T-helper 2 cell (primary cell): ENCODE measurements at places on chromosomes 12 and 14.
A peak's percentile ranks its signal among the peaks of the same experiment; 100 is the strongest.

- DNase-seq: no peak
These were observed 5.6 kb downstream of the WASHC4 start for GRCh38 chr12:105113094-105113493.

DNA sequence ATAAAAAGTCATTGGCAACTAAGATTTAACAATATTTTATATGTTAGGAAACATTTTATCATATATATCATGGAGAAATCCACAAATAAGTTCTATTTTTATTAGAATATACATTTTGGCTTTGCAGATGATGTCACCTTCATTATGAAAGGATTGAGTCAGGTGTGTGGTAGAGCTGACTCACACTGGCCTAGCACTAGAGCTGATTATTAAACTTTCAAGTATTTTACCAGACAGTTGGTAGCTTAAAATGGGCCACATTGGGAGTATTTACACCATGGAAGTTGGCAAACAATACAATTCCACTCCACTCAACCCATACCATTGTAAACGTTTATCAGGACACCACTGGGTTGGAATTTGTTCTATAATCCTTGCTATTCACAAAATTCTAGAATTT, 1036.6 kb downstream of the TRHDE start:
- DNase-seq: no peak

- no peak for DNase-seq
These were observed 53.3 kb upstream of the LRRK2 start for GRCh38 chr12:40171501-40171900.

DNA sequence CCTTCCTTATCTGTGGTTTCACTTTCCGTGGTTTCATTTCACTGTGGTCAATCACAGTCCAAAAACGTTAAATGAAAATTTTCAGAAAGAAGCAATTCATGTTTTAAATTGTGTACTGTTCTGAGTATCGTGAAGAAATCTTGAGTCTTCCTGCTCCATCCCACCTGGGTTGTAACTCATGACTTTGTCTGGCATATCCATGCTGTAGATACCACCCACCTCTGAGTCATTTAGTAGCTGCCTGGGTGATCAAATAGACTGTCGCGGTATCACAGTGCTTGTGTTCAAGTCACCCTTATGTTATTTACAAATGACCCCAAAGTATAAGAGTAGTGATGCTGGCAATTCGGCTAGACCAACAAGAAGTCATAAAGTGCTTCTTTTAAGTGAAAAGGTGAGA, 521.2 kb downstream of the AACS start:
- DNase-seq: no peak

- no peak for DNase-seq
These were observed 391.9 kb upstream of the ATP2B1 start for GRCh38 chr12:90100579-90100978.

DNA sequence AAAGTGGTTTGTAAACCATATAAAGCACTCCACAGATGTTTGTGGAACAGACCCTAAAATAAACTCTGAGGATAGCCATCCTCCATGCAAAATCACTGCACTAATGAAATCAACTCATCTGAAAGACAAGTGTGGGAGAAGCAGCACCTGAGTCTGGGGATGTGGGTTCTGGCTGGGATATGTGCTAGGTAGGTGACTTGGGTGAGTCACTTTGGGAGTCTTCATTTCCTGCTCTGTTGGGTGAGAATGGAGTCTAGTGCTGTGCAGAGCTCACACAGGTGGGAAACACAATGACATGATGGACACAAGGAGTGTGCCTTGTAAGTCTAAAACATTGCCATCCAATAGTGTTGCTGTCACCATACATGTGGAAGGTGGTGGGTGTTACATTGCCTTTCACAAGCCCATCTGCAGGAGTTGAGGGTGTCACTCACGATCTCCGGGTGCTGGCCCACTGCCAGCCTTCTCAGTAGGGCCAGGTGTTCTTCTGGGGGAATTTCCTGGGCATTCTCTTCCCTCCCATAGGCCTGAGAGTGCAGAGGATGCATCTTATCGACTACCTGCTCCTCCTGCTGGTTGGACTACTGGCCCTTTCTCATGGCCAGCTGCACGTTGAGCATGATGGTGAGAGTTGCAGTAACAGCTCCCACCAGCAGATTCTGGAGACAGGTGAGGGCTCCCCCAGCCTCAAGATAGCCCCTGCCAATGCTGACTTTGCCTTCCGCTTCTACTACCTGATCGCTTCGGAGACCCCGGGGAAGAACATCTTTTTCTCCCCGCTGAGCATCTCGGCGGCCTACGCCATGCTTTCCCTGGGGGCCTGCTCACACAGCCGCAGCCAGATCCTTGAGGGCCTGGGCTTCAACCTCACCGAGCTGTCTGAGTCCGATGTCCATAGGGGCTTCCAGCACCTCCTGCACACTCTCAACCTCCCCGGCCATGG, 2.0 kb downstream of the SERPINA4 start:
- DNase-seq: no peak

- no peak for DNase-seq
These were observed 47.7 kb downstream of the GNG2 start for GRCh38 chr14:51908086-51908485.

DNA sequence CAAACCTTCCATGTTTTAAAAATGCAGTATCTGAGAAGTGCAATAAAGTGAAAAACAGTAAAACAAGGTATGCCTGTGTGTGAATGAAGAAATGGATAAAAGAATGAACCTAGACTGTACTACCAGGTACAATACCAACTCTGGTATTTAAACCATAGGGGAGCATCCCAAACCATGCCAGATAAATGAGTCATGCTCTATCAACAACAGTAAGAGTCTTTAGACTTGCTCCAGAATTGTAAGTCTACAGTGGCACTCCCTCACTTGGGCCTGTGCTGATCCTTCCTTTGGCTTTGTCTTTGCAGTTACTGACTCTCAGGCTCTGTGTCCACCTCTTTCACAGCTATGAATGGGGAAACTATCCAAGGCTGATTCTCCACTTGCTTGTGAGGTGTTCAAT, 38.1 kb downstream of the BBS10 start:
- DNase-seq: no peak

DNA sequence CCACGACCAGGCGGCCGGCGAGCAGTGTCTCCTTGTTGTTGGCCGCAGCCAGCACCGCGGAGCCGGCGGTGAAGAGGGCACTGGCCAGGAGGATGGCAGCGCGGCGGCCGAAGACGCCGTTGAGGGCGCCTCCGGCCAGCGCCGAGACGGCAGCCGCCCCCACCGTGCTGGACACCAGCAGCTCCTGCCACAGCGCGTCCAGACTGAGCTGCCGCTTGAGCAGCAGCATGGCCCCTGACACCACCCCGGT, 691 bp downstream of the SLC2A13 start:
- no peak for DNase-seq

GRCh38 chr12:19712041-19712440, 272.7 kb downstream of the AEBP2 start:
- DNase-seq: no peak

GRCh38 chr12:82728710-82729109, 42.0 kb downstream of the TMTC2 start:
- no peak for DNase-seq

GRCh38 chr14:56162476-56162875, 44.3 kb downstream of the PELI2 start:
- no peak for DNase-seq

DNA sequence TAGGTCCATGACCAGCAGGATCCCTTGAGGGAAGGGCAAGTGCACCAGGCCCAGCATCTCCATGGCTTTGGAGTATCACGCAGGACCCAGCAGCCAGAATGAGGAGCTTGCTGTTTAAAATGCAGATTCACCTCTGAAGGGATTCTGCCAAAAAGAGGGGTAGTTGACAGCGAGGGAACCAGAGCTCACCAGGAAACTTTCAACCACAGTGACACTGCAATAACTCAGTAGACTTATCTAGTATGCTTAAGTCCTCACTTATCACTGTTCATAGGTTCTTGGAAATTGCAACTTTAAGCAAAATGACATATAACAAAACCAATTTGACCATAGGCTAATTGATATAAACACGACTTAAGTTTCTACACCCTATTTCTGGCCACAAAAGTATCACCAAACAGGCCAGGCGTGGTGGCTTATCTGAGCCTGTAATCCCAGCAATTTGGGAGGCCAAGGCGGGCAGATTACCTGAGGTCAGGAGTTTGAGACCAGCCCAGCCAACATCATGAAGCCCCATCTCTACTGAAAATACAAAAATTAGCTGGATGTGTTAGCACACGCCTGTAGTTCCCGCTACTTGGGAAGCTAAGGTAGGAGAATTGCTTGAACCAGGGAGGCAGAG, 21.4 kb upstream of the CKAP4 start:
- no peak for DNase-seq

- DNase-seq: no peak
These were observed 5.0 kb downstream of the SLC39A5 start for GRCh38 chr12:56234746-56235436.

GRCh38 chr12:132872975-132873421, 14.4 kb downstream of the CHFR start:
- DNase-seq: no peak

- no peak for DNase-seq
These were observed 112.8 kb downstream of the DACT1 start for GRCh38 chr14:58750321-58751269.

GRCh38 chr14:98984719-98985041, 287.3 kb downstream of the BCL11B start:
- peak; percentile 50 for DNase-seq

DNA sequence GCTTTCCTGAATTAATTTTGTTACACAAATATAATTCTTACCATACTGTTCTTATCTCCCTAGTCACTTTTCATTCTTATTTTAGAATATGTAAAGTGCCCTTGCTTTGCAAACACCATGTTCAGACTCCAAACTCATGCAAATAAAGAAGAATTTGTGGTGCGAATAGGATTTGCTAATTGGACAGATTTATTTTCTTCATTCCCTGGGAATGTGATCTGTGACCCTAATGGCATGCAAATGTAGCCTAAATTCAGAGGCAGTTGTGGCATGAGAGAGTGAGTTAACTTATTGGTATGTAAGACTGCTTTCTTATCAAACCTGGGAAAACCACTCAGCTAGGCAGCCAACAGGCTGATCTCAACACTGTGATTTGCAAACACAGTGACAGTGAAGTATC, 10.0 kb downstream of the CAPZA3 start:
- no peak for DNase-seq

DNA sequence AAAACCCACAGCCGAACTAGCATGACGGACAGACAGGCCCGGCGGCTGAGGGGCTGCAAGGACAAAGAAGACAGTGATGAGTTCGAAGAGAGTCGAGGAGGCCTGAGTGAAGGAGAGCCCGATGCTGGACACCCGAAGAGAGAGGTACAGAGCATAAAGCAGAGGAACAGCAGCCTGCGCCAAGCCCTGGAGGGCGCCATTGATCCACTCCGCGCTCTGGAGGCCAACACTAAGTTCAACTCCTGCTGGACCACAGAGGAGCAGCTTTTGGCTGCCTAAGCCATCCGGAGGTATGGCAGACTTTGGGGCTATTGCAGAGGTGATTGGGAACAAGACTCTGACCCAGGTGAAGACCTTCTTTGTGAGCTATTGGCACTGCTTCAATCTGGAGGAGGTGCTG, 7.8 kb upstream of the PLXNC1 start:
- DNase-seq: peak; percentile 19

DNA sequence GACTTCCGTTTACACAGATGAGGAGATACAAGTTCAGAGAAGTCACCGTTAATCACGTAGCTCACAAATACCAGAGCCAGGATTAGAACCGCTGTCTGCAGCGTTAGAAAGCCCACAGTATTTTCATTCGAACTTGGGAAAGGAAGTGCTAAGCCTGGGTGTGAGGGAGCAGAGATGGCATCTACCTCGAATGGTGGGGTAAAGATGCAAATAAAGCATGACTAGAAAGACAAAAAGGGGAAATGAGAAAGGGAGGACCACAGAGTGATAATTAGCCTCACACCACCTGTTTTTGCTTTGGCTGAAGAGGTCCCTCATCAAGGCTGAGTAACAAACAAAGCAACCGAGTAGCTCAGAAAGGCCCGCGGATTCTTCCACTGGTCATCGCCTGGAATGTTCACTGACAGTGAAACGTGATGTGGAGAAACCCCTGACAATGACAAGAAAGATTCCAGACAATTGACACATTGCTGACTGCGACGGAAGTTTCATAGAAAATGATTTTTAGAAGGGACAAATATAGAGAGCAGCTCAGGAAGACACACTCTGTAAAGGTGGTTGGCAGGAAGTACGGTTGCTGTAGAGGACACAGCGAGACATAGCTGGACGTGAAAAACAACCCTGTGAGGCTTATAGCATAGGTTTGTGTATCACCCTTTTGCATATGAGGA, 31.5 kb upstream of the BHLHE41 start:
- DNase-seq: no peak

- DNase-seq: no peak
These were observed 163.7 kb downstream of the IPO8 start for GRCh38 chr12:30531731-30532678.

DNA sequence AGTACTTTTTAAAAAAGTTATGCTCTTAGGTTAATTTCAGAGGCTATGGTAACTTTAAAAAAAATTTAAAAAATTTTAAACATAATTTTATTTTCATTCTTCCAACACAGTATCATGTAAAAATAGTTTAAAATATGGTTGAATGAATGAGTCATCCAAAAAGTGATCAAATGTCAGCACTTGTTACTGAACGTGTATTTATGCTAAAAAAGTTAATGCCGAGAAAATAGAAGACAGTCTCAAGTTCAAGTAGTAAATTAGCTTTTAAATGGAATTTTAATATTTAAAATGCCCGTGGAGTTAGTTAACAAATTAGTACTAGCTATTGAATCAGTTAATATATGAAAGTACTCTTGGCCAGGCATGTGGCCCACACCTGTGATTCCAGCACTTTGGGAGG, 4.8 kb downstream of the AEBP2 start:
- no peak for DNase-seq

- DNase-seq: no peak
These were observed 8.0 kb upstream of the NT5DC3 start for GRCh38 chr12:103848917-103849491.

DNA sequence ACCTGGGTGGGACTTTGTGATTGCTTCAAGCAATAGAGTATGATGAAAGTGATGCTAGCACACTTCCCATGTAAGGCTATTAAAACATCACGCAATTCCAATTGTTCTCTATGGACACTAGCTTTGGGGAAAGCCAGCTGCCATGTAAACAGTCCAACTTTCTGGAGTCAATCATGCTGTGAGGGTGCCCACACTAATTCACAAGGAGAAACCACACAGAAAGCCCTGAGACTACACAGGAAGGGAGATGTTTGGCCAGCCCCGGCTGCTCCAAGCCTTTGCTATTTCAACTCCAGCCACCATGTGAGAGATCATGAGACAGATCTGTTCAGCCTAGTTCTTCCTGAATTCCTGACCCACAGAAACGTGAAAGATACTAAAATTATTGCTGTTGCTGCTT, 96.3 kb downstream of the ST8SIA1 start:
- DNase-seq: no peak

DNA sequence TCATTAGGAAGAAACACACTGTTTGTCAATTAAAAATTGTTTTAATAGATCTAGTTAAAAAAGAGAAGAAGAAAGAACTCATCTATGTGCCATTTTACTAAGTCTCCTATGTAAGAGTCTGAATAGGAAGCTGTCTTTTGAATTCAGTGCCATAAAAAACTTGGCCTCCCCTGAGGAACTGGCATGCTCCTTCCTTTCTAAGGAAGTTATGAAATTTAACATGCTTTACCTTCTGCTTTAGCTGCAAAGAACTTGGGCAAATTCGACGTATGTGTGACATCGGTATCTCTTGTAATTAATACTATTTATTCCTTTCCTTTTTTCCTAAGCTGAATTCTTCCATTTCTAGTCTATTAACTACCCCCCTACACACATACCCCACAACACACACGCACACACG, 12.5 kb downstream of the TM7SF3 start:
- DNase-seq: no peak
